ENCODE measurements at places on chromosomes 13 and 19.

DNA sequence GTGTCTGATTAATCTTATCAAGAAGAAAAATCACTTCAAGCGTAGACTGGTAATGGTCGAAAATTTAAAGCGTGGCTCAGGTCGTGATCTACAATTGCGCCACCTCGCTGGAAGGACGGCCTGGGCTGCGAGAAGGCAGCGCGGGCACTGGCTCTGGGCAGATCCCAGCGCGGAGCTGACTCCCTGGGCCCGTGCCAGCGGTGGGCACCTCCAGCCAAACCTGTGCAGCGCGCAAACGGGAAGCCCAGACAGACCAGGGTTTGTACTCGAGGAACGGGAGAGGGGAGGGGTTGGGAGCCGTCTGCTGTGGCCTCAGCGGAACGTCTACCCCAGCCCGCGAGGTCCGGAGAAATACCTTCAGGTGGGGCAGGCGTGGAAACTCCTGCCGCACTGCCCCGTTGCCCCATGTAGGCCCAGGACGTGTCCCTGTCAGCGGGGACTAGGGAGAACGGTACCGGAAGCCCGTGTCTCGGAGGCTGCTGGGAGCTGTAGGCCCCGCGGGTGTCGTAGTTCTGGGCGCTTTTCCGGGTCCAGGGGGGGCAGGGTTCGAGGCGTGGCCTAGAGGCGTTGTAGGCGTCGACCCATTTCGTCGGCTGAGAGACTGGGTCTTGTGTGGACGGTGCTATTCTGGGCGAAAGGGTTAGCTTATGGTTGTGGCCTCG, 21.1 kb downstream of the ZNF274 start:
- DNase-seq, result no peak

GRCh38 chr13:65875031-65875430, 1355.1 kb downstream of the PCDH9 start:
- no peak for DNase-seq

- no peak for DNase-seq
Measured at GRCh38 chr13:80501556-80501955, 160.6 kb upstream of the SPRY2 start.

GRCh38 chr13:91647361-91647990, 249.1 kb downstream of the GPC5 start:
- no peak for DNase-seq

- DNase-seq, result no peak
Measured at GRCh38 chr19:7224995-7225394, 69.2 kb downstream of the INSR start.

DNA sequence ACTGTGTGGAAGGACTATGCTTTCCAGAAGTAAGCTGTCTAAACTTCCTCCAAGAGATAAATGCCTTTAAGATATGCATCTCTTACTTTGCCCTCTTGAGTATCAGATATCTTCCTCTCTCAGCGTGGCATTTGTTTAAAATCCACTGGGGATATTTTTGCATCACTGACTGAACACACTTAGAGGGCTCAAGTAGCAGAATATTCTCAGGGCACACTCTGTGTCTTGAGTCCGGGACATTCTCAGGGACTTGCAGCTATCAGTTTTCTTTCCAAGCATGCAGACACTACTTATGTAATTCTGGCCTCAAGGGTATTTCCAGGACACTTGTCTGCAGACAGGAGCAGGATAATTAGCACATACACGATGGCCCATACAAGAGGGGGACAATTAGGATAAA, 84.7 kb downstream of the ERCC5 start:
- no peak for DNase-seq

DNA sequence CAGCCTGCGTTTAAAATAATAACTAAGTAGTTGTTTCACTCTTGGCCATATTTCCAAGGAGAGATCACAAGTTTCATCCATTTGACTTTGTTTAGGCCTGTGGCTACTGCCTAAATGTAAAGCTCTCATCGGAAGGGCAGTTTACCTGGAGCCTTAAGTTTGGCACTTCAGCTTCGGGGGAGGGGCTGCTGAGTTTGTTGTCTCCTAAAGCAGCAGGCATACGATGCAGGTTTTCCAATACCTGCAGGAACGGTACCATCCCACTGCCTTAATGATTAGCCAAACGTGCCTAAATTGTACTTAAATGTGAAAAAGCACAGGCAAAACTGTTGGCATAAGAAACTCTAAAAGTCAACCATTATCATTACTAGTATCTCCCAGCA, 63.1 kb downstream of the CRYL1 start:
- no peak for DNase-seq

GRCh38 chr19:45492627-45493470, 4.0 kb downstream of the RTN2 start:
- peak; percentile 46 for DNase-seq

DNA sequence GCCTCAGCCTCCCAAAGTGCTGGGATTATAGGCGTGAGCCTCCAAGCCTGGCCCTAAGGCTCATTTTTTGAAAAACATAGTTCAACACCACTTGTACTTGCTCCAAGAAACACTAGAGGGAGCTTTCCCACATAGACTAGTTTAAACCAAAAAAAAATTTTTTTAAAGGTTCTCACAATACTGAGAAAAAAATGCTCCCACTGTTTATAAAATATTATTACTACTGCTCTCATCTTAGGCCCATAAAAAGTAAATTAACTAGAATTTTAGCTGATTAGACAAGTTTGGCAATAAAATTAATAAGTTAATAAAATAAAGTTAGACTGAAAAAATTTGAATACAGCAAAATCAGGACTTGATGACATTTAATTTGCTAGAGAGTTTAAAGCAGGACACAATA, 109.5 kb downstream of the TBC1D4 start:
- no peak for DNase-seq

DNA sequence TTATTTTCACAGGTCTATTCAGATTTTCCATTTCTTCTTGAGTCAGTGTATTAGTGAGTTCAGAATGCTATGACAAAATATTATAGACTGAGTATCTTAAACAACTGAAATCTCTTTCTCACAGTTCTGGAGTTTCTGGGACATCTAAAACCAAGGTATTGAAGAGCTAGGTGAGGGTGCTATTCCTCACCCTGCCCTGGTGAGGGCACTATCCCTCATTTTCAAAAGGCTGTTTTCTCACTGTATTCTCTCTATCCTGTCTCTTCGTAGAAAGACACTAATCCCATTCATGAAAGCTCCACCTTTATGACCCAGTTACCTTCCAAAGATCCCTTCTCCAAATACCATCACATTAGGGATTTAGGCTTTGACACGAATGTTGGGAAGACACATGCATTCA, 1617.1 kb downstream of the PCDH9 start:
- DNase-seq, result no peak

GRCh38 chr13:21240586-21240985, 64.1 kb downstream of the MRPL57 start:
- no peak for DNase-seq

GRCh38 chr19:1585243-1585580, 7.5 kb downstream of the MBD3 start:
- no peak for DNase-seq

DNA sequence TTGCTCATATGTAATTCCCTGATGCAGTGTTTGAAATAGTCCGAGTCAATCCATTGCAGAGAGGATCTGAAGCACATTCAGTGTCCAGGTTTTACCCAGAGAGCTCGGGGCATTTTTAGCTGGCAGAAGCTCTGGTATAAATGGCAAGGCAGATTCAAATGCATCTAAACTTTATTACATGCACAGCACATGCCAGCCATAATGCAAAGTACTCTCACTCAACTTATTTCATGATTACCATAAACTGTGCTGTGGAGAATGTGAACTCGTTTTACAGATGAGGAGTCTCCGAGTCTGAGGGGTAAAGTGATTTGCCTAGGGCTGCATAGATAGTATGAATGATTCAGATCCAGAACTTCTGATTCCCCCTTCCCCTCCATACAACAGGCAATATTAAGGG, 13.5 kb upstream of the CBY2 start:
- DNase-seq, result no peak

DNA sequence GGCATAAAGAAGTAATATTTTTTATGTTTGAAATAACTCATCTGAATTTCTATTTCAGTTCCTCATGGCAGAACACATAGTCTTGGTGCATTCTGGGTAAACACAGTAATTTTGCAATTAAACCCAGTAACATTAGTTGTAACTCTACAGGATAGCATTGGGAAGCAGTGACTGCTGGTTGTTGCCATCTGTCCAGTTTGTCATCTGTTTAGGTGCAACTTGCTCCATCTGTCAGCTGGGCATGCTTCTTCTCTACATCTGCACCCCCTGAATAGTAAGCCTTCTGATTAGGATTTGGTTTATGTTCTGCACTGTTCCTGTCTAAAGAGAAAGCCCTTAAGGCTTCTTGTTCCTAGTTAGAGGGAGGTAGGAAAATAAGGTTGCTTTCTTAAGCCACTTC, 63.5 kb upstream of the CSNK1A1L start:
- DNase-seq, result no peak

- no peak for DNase-seq
Measured at GRCh38 chr13:75384879-75385707, 96.9 kb downstream of the TBC1D4 start.

DNA sequence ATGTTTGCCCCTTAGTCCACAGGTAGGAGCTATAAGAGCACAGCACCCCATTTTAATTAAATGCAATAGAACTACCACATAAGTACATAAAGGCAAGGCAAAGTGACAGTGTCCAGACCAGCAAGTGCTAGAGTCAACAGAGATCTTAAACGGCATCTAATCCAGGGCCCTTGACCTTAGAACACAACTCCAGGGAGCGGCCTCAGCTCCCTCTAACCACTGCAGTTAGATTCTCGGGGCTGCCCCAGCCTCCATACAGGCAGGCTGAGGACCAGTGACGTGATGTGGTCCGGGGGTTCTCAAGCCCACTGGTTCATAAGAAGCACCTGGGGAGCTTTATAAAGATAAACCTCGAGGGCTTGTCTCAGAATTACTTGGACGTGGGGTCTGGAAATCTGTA, 10.0 kb upstream of the ATP12A start:
- no peak for DNase-seq

GRCh38 chr19:53865918-53866864, 1.5 kb upstream of the MYADM start:
- peak; percentile 79 for DNase-seq

- DNase-seq, result no peak
Measured at GRCh38 chr13:28468023-28468915, 26.7 kb downstream of the FLT1 start.

- no peak for DNase-seq
Measured at GRCh38 chr13:39616087-39616694, 13.2 kb upstream of the LHFPL6 start.

DNA sequence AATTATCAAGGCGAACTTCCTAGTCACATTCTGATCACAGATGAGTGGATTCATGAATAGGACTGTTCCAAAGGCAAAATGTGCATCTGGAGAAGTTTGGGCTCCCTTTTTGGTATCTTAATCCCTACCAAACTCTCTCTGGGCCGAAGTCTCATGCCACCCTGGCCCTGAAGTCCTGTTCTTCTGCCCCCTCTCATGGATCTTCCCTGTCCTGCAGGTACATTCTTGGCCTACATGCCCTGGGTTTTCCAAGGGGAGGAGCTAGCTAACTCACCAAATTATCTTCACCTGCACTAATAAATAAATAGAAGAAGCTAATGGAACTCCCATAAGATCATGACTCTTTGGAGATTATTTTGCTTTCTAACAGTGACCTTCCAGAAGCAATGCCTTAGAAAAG, 50.3 kb downstream of the SERTM1 start:
- no peak for DNase-seq

- no peak for DNase-seq
Measured at GRCh38 chr19:6020166-6020882, 42.4 kb upstream of the RANBP3 start.

GRCh38 chr19:14021474-14021873, 6.5 kb upstream of the RLN3 start:
- DNase-seq, result no peak

DNA sequence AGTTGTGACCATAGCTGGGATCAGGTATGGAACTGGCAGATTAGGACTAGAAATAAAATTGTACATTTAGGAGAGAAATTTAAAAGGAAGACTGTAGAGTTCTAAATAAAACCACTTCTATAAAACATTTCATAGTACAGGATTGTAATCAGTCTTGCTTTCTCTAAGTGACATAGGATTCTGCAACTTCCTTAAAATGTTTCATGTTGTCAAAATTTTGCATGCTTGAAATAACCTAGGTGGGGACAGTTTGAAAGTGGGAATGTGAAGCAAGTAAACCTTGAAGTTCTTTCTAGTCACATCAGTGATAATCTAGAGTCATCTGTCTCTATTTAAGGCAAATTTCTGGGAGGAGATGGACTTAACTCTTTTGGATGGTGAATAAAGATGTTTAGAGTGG, 6.7 kb downstream of the TM9SF2 start:
- DNase-seq, result no peak

DNA sequence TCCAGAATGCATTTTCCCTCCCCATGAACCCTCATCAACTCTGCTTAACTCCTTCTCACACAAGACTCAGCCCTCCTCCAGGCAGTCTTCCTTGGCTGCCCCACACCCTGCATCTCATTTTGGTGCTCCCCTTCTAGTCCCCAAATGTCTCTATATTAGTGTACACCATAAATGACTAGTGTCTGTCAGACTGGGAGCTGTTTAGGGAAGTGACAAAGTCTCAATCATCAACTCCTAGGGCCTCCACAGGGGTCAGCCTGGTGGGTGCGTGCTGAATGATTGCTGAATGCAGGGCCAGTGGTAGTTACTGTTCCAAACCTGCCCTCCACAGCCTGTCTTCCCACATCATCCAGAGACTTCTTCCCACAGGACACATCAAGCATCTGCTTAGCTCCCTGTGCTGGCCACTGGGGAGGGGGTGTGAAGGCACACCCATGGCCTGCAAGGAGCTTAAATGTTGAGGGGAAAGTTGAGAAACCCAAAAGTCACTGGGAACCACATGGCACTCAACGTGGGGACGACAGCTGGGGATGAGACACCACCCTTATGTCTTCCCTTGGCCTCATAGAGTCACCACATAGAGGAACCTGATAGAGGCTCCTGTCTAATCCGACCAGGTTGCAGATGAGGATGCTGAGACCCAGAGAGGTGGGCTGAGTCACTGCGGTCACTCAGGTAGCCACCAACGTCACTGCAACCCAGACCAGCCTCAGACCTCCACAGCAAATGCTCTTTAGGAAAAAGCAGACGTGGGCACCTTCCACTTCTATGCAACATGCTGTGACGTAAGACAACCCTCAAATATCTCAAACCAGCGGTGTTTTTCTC, 79.3 kb upstream of the TM9SF2 start:
- DNase-seq, result no peak

- DNase-seq, result no peak
Measured at GRCh38 chr13:67281466-67281865, 51.3 kb upstream of the PCDH9 start.

- DNase-seq, result no peak
Measured at GRCh38 chr13:111248822-111249221, 71.6 kb upstream of the TEX29 start.
